ENCODE measurements at places on chromosomes 2 and 18.

GRCh38 chr18:48314690-48315089 lies 94.5 kb downstream of the ZBTB7C start:
- no peak for DNase-seq

DNA sequence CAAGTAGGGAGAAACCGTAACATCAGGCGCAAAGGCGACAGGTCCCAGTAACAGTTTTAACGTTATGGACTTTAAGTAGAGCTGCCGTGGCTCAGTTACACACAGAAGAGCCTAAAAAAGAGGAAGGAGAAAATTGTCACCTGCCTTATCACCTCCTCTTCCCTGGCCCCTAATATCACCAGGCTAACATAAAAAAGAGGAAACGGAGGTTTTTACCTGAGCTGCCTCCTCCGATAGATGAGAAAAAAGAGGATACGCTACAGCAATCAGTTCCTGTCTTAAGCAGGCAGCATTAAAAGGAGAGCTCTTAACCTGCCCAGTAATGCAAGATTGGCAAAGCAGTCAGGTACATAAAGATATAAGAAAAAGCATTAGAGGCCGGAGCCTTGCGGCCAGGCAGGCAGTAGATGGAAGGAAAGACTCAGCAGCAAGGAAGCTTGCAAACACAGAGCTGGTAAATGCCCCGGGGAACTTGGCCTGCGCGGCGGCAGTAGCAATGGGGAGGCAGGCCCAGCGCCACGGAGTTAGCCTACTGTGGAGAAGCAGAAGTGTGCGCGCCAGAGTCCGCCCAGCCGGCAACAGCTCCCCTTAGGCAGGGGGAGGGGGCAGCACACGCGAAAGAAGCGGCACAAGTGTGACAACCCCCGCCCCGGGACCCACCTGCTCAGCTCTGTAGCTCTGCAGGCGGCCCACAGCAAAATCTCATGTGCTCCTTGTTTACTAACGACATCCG lies 116.3 kb upstream of the SCN7A start:
- DNase-seq = no peak

- DNase-seq = no peak
Measured at GRCh38 chr2:54574107-54574859, 118.2 kb downstream of the SPTBN1 start.

DNA sequence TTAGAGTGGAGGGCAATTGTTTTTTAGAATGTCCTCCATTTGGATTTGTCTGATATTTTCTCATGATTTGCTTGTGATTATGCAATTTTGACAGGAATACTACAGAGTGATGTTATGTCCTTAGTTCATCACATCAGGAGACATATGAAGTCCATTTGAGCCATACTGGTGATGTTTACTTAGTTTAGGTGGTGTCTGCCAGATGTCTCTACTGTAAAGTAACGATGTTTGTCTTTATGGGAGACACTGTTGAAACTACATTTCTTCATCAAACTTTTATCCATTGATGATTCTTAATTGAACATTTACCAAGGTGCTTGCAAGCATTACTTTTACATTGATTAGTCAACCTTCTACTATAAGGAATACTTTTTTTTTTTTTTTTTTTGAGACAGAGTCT lies 4.9 kb upstream of the SNORC start:
- DNase-seq = no peak

- no peak for DNase-seq
Measured at GRCh38 chr2:24392542-24393059, 32.3 kb upstream of the ITSN2 start.

GRCh38 chr2:106107509-106108131 lies 86.5 kb downstream of the UXS1 start:
- no peak for DNase-seq

GRCh38 chr2:102707796-102708695 lies 53.8 kb upstream of the TMEM182 start:
- no peak for DNase-seq

GRCh38 chr2:105556366-105556765 lies 157.5 kb upstream of the FHL2 start:
- no peak for DNase-seq

- no peak for DNase-seq
Measured at GRCh38 chr2:232698556-232699091, 1.5 kb downstream of the GIGYF2 start.

DNA sequence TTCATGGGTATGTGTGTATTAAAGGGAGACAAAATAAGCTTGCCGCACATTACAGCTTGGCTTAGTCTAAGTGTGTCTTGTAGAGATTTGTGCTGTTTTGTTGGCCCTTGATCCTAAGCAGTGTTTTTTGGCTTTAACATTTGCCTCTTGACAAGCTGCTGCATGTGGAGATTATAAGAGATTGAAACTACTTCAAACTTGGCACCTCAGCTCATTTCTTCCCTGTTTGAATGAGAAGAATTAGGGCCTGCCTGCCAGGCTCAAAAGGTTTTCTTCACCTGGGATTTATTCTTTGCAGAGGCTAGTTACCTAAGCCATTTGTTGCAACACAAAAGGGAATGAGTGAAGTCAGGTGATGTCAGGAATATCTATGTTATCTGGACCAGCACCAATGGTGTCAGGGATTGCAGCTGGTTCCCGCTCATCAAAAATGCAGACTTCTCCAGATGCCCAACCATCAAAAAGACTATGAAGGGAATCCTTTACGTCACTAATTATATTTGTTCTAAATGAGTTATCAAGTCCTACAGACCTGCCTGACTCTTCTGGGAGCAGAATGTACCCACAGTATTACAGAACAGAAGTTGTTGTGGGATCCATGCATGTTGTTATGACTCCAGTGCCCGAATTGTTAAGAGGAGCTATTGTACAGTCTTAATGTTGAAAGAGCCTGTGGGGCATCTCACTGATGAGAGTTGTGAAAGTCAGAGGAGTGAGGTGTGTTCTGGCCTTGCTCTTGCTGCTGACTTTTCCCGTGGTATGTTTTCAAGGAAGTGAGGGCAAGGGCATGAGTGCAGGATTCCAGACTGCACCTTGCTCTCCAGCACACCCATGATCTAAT lies 31.0 kb downstream of the ABCA12 start:
- DNase-seq = no peak

DNA sequence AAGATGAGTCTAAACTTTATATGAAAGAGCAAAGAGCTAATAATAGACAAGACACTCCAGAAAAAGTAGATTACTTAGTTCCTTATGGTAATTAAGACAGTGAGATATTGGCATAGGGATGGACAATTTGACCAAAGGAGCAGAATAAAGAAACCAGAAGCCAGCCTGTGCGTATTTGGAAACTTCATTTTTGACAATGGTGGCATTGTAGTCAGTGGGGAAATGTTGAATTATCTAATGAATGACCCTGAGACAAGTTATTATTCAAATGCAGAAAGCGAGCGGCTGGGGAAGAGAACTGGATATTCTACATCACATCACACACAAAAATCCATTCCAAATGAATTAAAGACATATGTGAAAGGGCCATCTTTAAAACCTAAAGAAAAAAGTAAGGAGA lies 144.3 kb downstream of the DTNB start:
- DNase-seq = no peak

- no peak for DNase-seq
Measured at GRCh38 chr18:44090453-44090852, 590.2 kb upstream of the SETBP1 start.

GRCh38 chr2:165720511-165720910 lies 73.5 kb downstream of the GALNT3 start:
- DNase-seq = no peak

DNA sequence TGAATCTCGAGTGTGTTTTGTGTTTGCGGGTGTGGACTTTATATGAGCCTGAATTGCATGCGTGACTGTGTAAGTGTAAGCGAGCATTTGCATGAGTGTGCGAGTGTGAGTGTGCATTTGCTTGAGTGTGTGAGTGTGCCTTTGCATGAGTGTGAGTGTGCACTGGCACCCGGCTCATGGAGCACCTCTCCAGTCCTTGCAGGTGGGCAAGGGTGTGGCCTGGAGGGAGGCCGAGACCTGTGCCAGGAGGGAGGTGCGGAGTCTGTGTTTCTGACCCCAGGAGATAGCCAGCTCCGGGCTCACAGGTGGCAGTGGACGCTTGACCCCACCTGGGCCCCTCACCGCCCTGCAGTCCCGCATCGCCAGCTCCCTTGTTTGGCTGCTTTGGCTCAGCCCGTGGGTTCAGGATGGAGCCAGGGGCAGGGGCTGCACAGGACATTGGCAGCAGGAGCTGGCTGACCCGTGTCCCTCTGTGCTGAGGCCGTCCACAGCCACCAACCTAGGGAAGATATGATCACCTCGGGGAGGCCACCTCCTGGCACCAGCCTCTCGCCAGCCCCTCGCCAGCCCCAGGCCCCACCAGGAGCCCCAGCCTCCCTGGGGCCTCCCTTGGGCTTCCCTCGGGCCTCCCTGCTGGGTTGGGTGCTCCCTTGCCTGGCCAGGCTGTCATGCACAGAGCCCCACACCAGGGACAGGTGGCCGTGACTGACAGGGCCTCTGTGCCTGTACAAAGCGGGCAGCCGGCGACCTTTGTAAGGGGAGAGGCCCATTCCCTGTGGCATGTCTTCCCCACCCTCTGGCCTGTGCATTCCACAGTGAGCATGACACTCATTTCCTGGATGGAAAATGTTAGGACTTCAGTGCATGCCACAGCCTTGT lies 81.6 kb downstream of the PTGR3 start:
- DNase-seq = no peak

- DNase-seq = no peak
Measured at GRCh38 chr2:54015798-54016699, 45.3 kb upstream of the PSME4 start.

DNA sequence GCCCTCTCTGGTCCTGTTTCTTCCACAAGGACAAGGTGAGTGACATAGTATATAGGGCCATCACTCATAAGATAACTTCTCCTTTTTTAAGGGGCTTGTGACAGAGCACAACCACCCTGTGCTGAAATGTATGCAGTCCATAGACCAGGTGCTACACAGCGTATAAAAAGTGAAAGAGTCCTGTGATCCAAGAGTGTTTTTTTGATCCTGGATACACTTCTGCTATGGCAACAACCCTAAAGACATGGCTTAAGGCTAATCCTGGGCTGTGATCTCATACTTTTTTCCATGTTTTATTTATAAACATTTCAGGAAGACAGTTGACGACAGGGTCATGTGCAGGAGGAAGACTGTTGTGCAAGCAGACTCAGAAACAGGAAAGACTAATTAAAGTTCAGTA lies 400.5 kb upstream of the TCF4 start:
- DNase-seq = no peak

DNA sequence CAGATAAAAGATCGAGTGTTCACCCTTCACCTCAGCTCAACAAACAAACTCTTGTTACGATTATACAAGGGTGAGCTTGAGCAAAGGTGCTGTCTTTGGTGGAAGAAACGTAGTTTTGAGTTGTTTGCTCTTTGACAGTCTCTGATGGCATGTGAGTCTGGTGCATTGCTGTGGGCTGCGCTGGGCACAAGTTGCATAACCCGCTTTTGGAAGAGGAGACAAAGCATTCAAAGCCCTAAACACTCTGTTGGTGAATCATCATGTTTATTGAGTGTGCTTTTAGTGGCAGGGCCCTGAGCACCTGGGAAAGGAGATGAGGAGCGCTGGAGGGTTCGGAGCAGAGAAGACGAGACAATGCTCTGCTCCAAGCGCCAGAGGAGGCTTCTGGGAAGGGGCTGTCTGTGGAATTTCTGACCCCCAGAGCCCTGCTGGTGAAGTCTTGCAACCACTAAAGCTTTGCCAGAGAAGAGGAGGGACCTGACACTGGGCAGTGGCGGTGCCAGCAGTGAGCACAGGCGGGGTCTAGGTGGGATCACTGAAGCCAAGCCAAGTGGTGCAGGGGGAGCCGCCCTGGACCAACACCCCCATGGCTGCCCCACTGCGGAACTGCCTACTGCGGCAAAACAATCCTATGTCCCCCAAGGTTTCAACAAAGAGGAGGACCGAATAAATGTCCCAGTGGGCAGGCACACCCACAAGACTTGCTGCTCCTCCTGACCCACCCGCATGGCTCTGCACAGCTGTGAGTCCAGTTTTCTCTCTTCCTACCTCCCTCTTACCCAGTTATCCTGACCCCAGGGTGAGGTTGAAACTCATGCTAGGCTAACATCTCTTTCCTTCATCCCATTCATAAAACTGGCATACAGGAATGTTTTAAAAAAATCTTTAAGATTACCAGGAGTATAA lies 64.0 kb downstream of the TNFRSF11A start:
- no peak for DNase-seq

DNA sequence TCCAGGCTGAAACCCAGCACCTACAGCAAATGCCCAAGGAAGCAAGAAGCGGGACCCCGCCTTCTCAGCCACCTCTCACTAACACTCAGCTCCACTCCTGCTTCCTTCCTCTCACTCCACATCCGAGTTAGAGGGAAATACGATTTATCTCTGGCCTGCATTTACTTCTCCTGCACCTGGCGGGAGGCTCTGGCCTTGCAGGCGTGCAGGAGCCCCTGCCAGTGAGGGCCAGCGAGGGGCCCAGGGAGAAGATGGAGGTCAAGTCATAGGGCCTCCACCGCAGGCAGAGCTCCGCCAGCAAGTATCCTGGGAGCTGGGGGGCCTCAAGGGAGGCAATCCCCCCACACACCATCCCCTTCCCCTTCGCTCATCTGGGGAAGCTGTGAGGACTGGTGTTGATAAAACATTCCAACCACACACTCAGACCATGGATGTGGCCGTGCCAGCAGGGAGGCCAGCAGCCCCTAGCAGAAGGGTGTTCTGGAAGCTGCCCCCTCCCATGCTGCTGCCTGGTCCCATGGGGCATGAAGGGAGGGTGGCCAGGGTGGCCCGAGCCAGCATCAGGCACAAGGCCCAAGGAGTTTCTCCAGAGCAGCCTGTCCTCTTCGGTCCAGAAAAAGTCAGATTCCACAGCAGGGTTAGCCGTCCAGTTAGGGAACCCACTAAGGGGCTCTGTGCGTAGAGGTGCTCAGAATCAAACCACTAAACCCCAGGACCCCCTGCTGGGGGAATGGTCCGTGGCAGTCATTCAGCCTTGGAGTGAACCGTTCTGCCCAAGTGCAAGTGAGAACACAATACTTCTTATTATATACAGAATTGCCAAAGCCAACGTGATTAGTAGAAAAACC lies 91.2 kb downstream of the HDAC4 start:
- DNase-seq = no peak

GRCh38 chr2:161586517-161587167 lies 37.6 kb upstream of the SLC4A10 start:
- no peak for DNase-seq

DNA sequence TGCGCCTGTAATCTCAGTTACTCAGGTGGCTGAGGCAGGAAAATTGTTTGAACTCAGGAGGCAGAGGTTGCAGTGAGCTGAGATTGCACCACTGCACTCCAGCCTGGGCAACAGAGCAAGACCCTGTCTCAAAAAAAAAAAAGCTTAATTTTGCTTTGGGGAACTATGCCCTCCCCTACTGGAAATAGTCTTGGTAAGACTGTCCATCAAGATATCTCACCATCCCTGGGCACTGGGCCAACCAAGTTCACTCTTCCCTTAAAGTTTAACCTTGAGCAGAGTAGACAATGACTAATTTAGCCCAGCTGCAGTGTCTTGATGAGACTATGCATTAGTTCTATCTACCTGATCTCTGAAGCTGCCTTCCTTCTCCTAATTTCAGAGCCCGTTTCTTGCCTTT lies 44.7 kb downstream of the ASXL2 start:
- no peak for DNase-seq

DNA sequence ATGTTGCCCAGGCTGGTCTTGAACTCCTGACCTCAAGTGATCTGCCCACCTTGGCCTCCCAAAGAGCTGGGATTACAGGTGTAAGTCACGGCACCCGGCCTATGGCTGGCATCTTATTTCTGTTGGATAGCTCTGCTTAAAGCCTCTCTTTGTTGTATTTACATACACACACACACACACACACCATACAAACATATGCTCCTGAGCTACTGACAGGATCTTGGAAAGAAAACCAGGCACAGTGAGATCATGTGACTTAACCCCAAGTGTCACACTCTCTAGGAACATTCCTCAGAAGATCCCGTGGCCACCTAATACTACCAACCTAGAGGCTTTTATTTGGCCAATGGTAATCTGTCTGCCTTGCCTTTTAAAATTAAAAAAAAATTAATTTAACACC lies 85.1 kb upstream of the HAAO start:
- no peak for DNase-seq
